Myocyte (in vitro differentiated cells): ENCODE measurements at places on chromosomes 6 and 20. TPM values are rescaled to one million over a fixed set of nuclear protein-coding genes. Genes with fewer than 3 reads are reported as not detected.

- DNase-seq: no peak
Measured at GRCh38 chr20:62018437-62019143, 47.1 kb downstream of the TAF4 start.

GRCh38 chr6:157724138-157724820 is 98.8 kb upstream of the SNX9 start:
- DNase-seq: no peak

The LY6G5C gene
- 2.7 and 3.4 TPM in 2 replicates for total RNA-seq

GRCh38 chr6:74574794-74575193 is 631.1 kb downstream of the COL12A1 start:
- no peak for DNase-seq

DNA sequence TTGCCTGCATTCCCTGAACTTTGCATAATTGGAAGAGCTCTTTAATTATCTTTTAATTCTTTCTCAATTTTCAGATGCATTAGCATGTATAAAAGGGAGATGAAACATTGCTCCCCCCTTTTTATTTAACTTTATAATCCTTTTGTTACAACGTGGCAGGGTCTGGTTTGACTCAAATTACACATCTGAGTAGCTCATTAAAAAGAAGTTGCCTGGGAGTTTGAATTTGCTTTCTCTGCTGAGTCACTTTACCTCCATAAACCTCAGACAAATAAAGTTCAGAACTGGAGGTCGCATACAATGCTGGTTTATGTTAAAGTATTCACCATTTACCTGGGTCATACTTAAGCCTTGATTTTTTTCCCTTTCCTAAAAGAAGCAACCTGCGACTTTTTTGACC is 495.2 kb downstream of the PREX1 start:
- no peak for DNase-seq

DNA sequence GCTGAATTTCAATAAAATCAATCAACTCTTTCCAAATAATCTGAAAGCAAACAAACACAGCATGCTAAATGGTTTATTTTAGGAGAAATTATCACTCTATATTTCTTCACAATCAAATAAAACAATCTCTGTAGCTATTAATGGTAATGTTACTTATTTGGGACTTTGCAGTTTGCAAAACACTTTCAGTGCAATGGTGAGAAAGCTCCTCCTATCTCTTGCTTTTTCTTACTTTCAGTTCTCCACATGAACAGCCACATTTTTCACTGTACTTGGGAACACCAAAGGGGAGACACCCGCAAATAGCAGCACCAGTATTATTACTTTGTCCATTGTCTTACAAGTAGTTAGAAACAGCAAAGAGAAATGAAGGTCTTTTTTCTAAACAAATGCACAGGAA is 92.4 kb downstream of the DST start:
- DNase-seq: no peak

- DNase-seq: no peak
Measured at GRCh38 chr20:43842126-43843020, 72.3 kb upstream of the TOX2 start.

The CNKSR3 gene
- 10.0 and 12.8 TPM in 2 replicates for total RNA-seq

DNA sequence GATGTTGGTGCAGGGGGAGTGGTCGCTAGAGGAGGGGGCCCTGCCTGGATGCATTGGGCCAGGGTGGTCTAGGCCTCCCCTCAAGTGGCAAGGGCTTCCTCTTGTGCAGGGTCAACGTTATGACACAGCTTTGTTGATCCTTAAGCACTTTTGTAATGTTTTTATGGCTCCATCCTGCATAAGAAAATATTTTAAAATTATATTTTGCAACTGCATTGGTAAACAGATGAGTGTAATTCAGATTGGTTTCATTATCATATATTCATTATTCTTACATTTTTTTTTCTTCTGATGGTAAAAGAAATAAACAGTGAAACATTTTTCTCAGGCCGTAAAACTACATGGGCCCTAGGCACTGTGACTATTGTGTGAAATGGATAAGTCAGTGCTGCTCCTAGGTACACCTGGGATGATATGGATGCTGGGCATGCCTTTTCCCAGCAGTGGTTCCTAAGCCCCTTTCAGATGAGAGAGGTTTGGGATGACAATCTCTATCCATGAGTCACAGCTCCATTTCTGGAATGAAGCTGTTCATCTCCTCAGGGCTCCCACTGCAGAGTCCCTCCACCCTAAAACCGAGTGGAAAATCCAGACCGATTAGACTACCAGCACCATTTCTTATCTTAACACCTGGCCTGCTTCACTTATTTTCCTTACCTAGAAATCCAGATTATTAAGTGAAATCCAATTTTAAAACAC is 5.8 kb upstream of the SIM1 start:
- peak; percentile 44 for DNase-seq

The DSP gene
- 7.8 and 13.1 TPM in 2 replicates for total RNA-seq

DNA sequence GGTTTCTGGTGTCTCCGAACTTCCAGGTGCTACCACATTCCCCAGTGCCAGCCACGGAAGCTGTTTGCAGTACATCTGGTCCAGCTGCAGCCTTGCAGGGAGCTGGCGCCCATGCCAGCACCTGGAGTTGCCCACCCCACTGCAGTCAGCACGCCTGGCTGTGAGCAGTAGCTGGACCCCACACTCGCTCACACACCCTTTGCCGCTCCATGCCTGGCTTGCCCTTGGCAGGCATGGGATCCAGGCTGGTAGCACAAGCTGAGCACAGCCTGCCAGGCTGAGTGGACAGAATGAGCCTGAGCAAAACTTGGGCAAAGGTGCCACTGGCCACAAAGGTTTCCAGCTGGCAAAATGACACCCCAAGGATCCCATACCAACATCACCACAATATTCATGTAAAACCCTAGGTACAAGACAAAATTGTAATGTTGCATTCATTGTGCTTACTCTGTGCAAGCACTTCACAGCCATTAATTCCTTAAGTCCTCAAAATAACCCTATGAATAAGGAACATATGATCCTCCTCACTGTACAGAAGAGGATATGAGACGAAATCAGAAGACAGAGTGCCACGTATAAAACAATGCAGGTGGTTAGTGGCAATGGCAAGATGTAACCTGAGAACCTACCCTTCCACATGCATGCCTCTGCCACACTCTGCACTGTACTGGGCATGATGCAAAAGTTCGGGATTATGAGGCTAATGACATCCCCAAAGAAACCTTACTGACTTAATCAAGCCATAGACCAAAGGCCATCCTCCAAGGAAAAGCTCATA is 18.3 kb downstream of the KIF16B start:
- DNase-seq: no peak

DNA sequence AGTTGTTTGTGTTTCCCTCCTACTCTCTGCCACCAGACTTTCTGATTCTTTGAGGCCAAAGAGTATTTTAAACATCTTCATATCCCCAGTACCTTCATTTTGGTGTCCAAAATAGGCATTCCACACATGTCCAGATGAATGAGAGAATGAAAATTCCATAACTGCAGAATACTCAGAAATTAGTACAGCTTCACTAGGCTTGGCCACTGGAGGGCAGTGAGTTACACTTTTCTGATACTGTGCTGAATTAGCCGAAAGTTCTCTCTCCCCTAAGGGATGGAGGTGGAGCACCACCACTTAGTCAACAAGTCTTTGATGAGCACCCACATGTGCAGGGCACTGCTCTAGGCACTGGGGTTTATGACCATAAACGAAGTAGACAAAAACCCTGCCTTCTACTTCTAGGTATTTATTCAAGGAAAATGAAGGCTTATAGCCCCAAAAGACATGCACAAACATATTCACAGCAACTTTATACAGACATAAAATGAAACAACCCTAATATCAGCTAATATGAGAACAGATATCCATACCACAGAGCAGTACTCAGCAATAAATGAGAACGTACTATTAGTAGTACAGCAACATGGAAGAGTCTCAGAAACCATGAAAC is 46.1 kb upstream of the TMEM217 start:
- DNase-seq: peak; percentile 46

GRCh38 chr6:9020001-9020400 is 584.7 kb upstream of the SLC35B3 start:
- no peak for DNase-seq

GRCh38 chr20:10432079-10432478 is 1.9 kb downstream of the MKKS start:
- no peak for DNase-seq

DNA sequence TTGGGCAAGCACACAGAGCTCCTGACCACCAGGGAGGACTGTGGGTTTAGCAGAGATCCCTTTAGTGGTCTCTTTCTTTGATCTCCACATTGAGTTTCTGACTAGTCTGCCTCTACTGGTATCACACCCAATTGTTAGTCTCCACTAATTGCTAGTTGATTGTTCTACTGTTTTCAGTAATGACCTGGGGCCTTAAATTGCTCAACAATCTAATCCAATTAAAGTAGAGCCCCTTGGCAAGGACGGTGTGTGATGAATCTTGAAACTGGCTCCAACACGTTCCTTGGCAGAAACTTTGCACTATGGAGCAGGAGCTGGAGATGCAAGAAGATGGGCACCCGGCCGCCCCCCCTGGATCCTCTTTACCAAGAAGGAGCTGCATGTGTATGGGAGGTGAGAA is 12.3 kb downstream of the FAM50B start:
- no peak for DNase-seq

- peak; percentile 7 for DNase-seq
Measured at GRCh38 chr6:98871057-98871456, 36.7 kb downstream of the POU3F2 start.

GRCh38 chr6:45597424-45597823 is 219.7 kb upstream of the SUPT3H start:
- DNase-seq: no peak
